ENCODE measurements at places on chromosomes 12 and 14.

GRCh38 chr14:90451961-90452360, 55.1 kb downstream of the CALM1 start:
- no peak for DNase-seq

- DNase-seq: no peak
These were observed 190.8 kb downstream of the TTC7B start for GRCh38 chr14:90625445-90625844.

- DNase-seq: no peak
These were observed 110.4 kb downstream of the ZFP36L1 start for GRCh38 chr14:68682166-68683103.

DNA sequence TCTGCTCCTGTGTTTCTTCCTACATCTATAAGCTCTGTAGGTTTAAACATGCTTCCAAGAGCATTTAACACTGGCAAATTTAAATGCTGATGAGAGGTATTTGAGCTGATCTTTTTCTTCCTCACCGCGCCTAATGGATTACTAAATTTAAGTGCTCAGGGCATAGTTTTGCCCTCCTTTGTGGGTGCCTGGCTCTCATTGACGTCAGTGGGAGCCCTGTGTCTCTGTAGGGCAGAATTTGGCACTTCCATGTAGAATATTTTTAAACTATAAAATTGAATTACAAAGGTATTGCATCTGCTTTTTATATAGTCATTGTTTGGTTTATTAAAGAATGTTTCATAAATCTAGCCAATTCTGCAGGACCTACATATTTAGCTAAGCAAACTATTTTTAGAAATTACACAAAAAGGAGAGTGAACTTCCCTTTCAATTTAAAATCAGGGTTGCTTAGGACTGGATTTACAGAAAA, 444.8 kb downstream of the AEBP2 start:
- no peak for DNase-seq

DNA sequence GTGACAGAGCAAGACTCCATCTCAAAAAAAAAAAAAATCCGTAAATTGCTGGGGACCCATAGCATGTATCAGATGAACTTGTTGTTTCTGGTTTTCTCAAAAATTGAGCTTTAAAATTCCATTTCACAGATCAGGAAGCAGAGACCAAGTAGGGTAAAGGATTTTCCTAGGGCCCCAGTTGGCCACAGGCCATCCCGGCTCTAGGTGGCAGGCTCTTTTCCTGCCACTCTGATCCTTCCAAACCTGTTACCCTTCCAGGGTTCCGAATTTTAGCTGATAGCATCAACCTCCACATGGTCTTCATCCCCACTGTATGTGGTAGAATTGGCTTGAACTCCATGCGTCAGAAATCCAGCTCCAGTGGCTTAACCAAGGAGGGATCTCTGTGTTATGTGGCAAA, 36.1 kb upstream of the BDKRB2 start:
- no peak for DNase-seq
